MCF 10A (cell line): ENCODE measurements at places on chromosomes 2 and 18. TPM values are rescaled to one million over a fixed set of nuclear protein-coding genes. Genes with fewer than 3 reads are reported as not detected.

GRCh38 chr18:11118051-11118766, 31.2 kb downstream of the PIEZO2 start:
- no peak for DNase-seq
- no peak overlapping the region for H3K27ac ChIP-seq
- H3K4me1 ChIP-seq: peaks cover 8% of the 10 kb centered on the region

GRCh38 chr2:220569112-220569897, 941.9 kb downstream of the SLC4A3 start:
- H3K4me3 ChIP-seq: no peak overlapping the region
- H3K27ac ChIP-seq: no peak overlapping the region
- H3K27me3 ChIP-seq: no peaks in the 10 kb centered on the region
- peaks cover 5% of the 10 kb centered on the region for H3K4me1 ChIP-seq

The IL1RN gene
- 0.39 TPM in 1 of 2 replicates, not detected in the other for total RNA-seq

- no peaks in the 10 kb centered on the region for H3K36me3 ChIP-seq
- H3K4me1 ChIP-seq: no peaks in the 10 kb centered on the region
- no peak overlapping the region for H3K27ac ChIP-seq
- no peak for DNase-seq
- H3K27me3 ChIP-seq: peaks cover 53% of the 10 kb centered on the region
Observed at GRCh38 chr2:35409762-35410161, 945.8 kb upstream of the CRIM1 start.

The TYMS gene
- 22.4 and 57.0 TPM in 2 replicates for total RNA-seq
